Activated T-helper 9 cell treated with anti-CD3 and anti-CD28 coated beads, Interleukin-2, amount 50 U/mL, for 16 hours (primary cell): ENCODE measurements at places on chromosomes 1 and 21.

DNA sequence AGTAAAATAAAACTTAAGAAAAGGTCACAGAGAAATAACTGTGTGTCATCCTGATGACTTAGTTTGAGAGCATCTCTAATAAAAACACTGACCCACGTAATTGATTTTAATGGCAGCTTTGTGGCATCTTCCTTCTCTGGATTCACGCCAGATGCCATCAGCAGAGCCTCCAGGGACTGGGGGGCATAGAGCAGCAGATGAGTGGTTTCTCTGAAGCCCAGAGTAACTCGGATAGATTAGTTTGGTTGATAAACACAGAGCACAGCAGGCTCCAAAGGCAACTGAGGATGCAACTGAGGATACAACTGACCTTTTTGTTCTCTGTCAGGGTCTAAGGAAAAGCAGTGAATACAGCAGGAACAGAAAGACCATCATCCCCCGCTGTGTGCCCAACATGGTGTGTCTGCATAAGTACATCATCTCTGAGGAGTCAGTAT lies 180.8 kb downstream of the RPS6KC1 start:
- no peak for DNase-seq

DNA sequence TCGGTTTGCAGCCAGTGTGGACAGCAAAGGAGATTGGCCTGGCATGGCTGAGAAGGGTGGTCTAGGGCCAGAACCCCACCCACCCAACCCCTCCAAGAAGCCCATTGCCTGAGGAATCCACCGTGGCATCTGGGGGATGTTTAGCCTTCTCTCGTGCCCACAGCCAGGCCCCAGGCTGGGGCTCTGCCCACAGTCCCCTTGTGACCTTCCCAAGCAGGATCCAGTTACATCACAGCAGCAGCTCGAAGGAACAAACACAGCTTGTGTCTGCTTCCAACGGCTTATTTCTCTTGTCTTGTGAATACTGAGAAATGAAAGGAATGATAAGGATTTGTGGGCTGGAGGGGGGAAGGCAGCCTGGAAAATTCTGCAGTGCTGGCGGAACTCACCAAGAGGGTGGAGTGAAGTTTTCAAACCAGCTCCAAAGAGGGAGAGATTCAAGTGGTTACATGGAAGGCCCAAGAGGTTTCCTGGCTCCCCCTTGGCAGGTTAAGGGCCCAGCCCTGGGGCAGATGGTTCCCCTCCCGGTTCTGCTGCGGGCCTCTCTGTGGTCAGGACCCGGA lies 61.6 kb downstream of the DHRS3 start:
- no peak for DNase-seq

- DNase-seq, result no peak
These were observed 68.0 kb downstream of the FAAP20 start for GRCh38 chr1:2126331-2127186.

- no peak for DNase-seq
These were observed 1540.4 kb upstream of the PRMT6 start for GRCh38 chr1:105516068-105516467.

GRCh38 chr1:98897479-98897878 lies 107.2 kb downstream of the PLPPR5 start:
- DNase-seq, result no peak

DNA sequence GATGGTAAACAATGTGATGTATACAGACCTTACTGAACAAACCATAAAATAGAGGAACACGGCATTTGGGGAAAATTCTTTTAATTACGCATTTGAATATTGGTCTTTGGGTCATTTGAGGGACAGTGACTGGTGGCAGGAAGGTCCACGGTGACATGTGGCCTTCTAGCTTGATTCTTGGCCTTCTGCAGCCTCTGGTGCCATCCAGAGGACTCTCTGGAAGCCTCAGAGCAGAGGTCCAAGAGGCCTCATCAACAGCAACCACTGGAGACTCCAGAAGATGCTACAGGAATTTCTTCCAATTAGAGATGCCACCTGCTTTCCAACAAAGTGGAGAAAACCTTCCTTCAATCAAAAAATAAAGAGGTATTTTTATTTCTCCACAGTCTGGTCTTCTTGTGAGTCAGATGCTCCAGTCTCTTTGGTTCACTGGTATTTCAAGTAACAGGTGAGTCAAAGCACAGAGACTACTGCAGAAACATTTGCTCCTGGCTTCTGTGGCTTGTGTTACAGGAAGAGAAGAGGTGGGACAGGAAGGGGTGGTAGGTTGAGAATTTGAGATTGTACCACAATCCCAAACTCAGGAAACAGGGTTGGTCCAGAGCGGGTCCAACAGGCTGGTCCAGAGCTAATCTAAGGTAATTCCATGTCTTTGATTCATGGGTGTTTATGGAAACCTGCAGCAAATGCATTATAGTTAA lies 2.7 kb upstream of the F5 start:
- DNase-seq, result no peak

- DNase-seq, result no peak
These were observed 168.8 kb upstream of the B3GALT2 start for GRCh38 chr1:193355178-193355577.
